Activated T-helper 17 cell treated with anti-CD3 and anti-CD28 coated beads, Interleukin-2, amount 50 U/mL, for 72 hours (primary cell): ENCODE measurements at places on chromosomes 13 and 19.
A peak's percentile ranks its signal among the peaks of the same experiment; 100 is the strongest.

DNA sequence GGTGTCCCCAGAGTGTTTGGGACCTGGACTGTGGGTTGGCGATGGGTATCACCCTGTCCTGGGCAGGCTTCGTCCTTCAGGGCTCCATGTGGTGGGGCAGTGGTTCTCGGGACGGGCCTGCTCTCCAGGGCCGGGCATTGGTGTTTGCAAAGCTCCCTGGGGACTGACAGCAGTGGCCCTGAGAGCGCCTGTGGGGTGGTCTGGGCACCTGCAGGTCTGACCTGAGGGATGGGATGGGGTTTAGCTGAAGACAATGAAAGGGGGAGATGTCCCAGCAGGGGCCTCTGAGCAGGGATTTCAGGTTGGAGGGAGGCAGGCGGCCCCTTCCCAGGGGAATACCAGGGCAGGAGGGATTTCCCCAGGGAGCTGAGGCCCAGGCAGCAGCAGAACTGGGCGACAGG is 68.3 kb upstream of the MCF2L start:
- no peak overlapping the region for H3K27ac ChIP-seq
- no peaks in the 10 kb centered on the region for H3K4me1 ChIP-seq
- H3K36me3 ChIP-seq: no peaks in the 10 kb centered on the region
- H3K4me3 ChIP-seq: no peak overlapping the region

DNA sequence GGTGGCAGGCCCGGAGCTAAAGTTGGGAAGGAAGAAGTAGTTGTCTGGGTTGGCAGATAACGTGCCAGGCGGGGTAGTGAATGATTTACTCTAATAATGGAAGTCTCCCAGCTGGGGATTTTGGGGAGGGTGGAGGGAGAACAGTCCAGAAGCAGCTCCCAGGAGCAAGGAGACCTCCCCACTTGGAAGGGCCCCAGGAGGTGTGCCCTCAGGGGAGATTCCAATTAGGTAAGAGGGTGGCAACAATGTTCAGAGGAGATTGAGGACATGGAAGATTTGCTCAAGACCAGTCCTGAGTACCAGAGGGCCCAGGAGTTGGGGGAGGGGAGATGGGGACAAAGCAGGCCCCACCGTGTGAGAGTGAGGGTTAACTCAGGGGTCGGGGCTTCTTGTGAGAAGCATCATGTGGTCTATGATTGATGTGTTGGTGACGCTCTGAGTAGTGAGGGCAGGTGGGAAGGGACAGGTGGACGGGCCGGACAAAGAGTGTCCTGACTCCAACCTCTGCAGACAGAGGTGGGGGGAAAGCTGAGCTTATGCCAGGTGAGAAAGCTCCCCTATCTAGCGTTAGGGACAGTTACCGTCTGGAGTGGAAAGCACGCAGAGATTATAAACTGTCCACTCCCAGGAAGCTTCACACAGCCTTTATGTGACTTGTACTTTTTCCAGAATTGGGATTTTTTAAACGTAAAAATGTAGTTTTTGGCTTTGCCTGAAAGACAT is 3.5 kb downstream of the SPINT2 start:
- H3K27ac ChIP-seq: no peak overlapping the region
- peaks cover 5% of the 10 kb centered on the region for H3K36me3 ChIP-seq
- H3K4me1 ChIP-seq: peaks cover 32% of the 10 kb centered on the region
- no peak overlapping the region for H3K4me3 ChIP-seq

DNA sequence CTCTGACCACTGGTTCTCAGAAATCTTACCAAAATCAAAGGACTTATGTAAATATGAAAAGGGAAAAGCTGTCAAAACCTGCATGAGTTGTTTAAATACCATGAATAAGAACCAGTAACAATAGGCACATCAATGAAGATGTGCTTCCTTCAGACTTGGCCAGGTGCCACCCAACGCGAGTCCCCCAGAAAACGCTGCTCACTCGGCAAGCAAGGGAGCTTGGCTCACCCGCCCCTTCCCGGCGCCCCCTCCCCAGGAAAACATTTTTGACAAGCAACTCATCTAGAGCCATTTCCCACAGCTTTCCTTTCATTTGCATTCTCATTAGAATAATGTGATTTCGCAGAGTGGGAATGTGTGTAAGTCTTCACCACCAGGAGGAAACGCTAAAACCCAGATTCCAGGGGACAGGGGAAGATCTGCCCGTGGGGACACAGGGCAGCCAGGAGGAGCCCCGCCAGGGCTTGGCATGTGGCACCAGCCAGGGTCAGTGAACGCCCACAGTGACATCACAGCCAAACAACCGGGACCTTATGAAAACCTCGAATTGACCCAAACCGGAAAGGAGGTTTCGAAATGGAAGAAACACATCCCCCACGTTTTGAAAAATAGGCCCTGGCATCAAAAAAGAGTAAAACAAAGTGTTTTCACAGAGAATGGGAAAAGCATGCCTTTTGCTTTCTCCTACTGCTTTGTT is 366.2 kb upstream of the TSHZ3 start:
- no peaks in the 10 kb centered on the region for H3K4me1 ChIP-seq
- no peak for ATAC-seq
- no peak overlapping the region for H3K27ac ChIP-seq
- peaks cover 3% of the 10 kb centered on the region for H3K27me3 ChIP-seq
- H3K4me3 ChIP-seq: no peak overlapping the region

GRCh38 chr19:13839130-13839937 is 37.6 kb upstream of the NANOS3 start:
- H3K4me1 ChIP-seq: peaks cover 3% of the 10 kb centered on the region
- peak overlapping the region; percentile 87 for H3K4me3 ChIP-seq
- H3K27me3 ChIP-seq: no peaks in the 10 kb centered on the region
- peak overlapping the region; percentile 96 for H3K27ac ChIP-seq
- peak; percentile 65 for ATAC-seq

DNA sequence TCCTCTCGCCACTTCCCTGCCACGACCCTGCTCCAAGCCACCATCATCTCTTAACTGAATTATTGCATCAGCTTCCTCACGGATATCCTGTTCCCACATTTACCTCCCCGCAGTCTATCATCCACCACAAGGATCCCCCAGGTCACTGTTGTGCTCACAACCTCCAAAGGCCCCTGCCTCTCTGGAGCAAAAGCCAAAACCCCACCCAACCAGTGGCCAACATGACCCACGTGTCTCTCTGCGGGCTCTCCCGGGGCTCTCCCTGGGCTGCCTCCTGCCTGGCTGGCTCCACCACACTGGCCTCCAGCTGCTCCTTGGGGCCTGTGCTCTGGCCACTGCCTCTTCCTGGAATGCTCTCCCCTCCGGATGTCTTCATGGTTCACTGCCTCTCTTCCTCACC is 809.3 kb downstream of the UQCRFS1 start:
- no peak overlapping the region for H3K4me3 ChIP-seq
- no peaks in the 10 kb centered on the region for H3K36me3 ChIP-seq
- no peak overlapping the region for H3K27ac ChIP-seq
- H3K27me3 ChIP-seq: peaks cover 3% of the 10 kb centered on the region
- no peaks in the 10 kb centered on the region for H3K4me1 ChIP-seq

- H3K36me3 ChIP-seq: no peaks in the 10 kb centered on the region
- H3K4me3 ChIP-seq: no peak overlapping the region
- no peak overlapping the region for H3K27ac ChIP-seq
- no peak for ATAC-seq
Measured at GRCh38 chr19:18745012-18745735, 45.9 kb downstream of the COMP start.

DNA sequence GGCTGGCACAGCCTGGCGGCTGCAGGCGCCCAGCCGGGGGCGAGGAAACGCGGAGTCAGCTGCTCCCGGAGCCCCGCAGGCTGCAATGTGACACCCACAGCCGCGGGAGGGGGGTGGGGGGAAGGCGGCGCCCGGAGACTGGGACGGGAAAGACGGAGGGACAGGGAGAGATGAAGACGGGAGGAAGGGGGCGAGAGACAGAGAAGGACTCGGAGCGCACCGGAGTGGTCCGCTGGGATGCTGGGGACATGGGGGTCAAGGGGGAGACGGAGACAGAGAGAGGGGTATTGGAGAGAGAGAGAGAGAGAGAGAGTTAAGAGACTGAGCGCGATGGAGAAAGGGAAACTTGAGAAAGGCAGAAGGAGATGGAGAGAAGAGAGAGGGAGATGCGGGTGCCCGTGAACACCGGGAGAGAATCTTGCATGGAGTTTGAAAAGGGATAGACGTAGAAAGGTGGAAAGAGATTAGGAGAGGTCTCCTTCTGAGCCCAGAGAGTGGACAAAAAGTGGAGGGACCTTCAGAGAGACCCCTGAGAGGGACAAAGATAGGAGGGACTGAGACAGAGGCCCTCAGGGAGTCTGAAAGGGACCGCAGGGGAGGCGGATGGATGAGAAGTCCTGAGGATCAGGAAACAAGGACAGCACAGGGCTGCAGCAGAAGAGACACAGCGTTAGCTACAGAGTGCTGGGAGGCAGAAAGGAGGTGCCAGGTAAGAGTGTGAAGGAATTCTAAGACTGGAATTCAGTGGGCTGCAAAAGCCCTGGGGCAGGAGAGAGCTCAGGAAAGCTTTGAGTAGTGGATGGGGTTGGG is 1.0 kb downstream of the SCN1B start:
- peak overlapping the region; percentile 15 for H3K27ac ChIP-seq
- peaks cover 10% of the 10 kb centered on the region for H3K27me3 ChIP-seq
- ATAC-seq: no peak
- peaks cover 23% of the 10 kb centered on the region for H3K36me3 ChIP-seq
- H3K4me1 ChIP-seq: peaks cover 5% of the 10 kb centered on the region
- H3K4me3 ChIP-seq: peak overlapping the region; percentile 58

GRCh38 chr19:41233748-41234240 is 14.8 kb downstream of the AXL start:
- H3K4me1 ChIP-seq: no peaks in the 10 kb centered on the region
- H3K27me3 ChIP-seq: peaks cover 5% of the 10 kb centered on the region
- no peak for ATAC-seq
- H3K36me3 ChIP-seq: no peaks in the 10 kb centered on the region

GRCh38 chr13:99922631-99923404 is 48.7 kb downstream of the ZIC5 start:
- no peak overlapping the region for H3K4me3 ChIP-seq
- no peak overlapping the region for H3K27ac ChIP-seq
- H3K27me3 ChIP-seq: peaks cover 26% of the 10 kb centered on the region
- no peaks in the 10 kb centered on the region for H3K4me1 ChIP-seq

- no peaks in the 10 kb centered on the region for H3K27me3 ChIP-seq
- H3K27ac ChIP-seq: no peak overlapping the region
- no peak for ATAC-seq
- no peaks in the 10 kb centered on the region for H3K36me3 ChIP-seq
- no peaks in the 10 kb centered on the region for H3K4me1 ChIP-seq
Measured at GRCh38 chr19:2668175-2668763, 34.2 kb downstream of the GNG7 start.

DNA sequence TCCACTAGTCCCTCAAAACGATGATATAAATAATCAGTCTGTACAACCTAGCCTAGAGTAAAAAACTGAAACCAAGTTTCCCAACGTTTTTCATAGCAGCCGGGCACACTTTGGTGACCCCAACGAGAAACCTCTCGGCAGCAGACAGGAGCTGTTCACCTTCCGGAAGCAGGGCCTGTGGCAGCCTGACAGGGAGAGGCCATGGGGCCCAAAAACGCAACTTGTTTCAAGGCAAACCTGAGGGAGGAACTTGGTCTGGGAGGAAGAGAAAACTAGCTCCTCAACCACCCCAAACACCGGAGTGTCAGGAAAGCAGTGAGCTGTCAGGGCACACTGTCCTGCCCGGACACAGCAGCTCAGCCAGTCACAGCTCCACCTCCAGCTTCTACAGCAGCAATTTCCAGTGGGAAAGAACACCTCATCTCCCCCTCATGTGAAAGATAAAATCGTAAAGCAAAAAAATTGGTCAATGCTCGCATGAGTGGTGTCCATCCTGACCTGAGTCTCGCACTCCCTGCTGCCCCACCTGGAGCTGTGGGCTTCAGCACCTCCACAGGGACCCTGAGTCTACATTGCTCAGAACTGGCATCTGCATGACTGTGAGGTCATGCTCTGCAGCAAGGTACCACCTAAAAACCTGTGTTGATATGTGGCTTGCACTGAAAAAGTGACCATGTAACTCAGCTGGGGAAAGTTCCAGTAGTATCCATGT is 40.6 kb upstream of the LATS2 start:
- no peaks in the 10 kb centered on the region for H3K36me3 ChIP-seq
- ATAC-seq: no peak
- no peak overlapping the region for H3K4me3 ChIP-seq
- no peaks in the 10 kb centered on the region for H3K27me3 ChIP-seq

DNA sequence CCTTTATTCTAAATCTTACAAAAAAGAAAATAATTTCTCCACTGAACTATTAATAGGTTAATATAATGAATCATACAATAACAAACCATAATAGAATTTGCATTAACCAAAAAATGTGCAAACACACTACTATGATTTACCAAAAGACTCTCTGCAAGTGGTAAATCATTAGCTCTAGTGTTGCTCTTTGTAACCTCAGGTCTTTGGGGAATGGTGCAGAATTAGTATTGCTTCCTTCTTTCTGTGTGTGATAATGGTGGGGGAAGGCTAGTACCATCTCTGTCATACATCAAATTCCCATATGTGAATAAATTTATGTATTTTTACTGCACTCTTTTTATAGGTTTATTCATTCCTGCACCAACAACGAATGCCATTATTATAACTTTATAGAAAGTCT is 105.1 kb downstream of the COG6 start:
- no peaks in the 10 kb centered on the region for H3K4me1 ChIP-seq
- H3K4me3 ChIP-seq: no peak overlapping the region
- no peaks in the 10 kb centered on the region for H3K36me3 ChIP-seq
- ATAC-seq: no peak
- no peak overlapping the region for H3K27ac ChIP-seq
- H3K27me3 ChIP-seq: no peaks in the 10 kb centered on the region

DNA sequence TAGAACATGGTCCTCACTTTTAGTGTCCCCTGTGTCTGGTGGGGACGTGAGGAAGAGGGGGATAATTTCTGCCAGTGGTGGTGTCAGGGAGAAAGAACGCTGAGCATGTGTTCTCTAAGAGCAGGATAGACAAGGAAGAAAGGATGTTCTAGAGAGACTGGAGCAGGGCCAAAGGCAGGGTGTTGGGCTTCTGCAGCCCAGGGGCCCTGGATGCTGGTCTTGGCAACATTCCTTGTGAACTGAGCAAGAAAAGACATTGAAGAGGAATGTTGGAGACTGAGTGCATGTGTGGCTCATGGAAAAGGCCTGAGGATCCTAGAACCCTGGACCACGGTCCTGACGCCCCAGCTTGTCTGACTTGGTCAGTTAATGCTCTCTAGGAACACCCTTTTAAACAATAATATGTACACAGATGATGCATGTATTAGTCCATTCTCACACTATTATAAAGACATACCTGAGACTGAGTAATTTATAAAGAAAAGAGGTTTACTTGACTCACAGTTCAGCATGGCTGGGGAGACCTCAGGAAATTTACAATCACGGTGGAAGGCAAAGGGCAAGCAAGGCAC is 33.6 kb upstream of the SLC10A2 start:
- H3K4me1 ChIP-seq: no peaks in the 10 kb centered on the region
- no peak overlapping the region for H3K27ac ChIP-seq
- no peak overlapping the region for H3K4me3 ChIP-seq
- no peaks in the 10 kb centered on the region for H3K36me3 ChIP-seq

GRCh38 chr13:77558016-77558415 is 22.5 kb downstream of the SCEL start:
- no peak overlapping the region for H3K4me3 ChIP-seq
- ATAC-seq: no peak
- no peaks in the 10 kb centered on the region for H3K36me3 ChIP-seq
- no peak overlapping the region for H3K27ac ChIP-seq
- H3K27me3 ChIP-seq: no peaks in the 10 kb centered on the region
- H3K4me1 ChIP-seq: peaks cover 4% of the 10 kb centered on the region

- H3K27me3 ChIP-seq: no peaks in the 10 kb centered on the region
- no peak overlapping the region for H3K4me3 ChIP-seq
- peaks cover 6% of the 10 kb centered on the region for H3K4me1 ChIP-seq
- ATAC-seq: peak; percentile 85
Measured at GRCh38 chr13:93847162-93847561, 620.6 kb downstream of the GPC6 start.
